ENCODE measurements at places on chromosomes 13 and 19.

- DNase-seq: no peak
These were observed 25.6 kb downstream of the F2RL3 start for GRCh38 chr19:16914421-16914820.

GRCh38 chr13:56720841-56721240 is 419.9 kb upstream of the PRR20A start:
- no peak for DNase-seq

DNA sequence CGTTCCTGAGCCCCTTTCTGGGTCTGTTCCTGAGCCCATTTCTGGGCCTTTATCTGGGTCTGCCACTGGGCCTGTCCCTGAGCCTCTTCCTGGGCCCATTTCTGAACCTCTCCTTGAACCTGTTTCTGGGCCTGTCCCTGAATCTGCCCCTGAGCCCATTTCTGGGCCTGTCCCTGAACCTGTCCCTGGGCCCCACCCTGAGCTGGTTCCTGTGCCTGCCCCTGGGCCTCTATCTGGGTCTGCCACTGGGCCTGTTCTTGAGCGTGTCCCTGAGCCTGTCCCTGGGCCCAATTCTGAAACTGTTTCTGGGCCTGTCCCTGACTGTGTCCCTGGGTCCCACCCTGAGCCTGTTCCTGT is 40.4 kb upstream of the GRTP1 start:
- DNase-seq: no peak

GRCh38 chr19:13267131-13267530 is 116.9 kb downstream of the IER2 start:
- DNase-seq: no peak

DNA sequence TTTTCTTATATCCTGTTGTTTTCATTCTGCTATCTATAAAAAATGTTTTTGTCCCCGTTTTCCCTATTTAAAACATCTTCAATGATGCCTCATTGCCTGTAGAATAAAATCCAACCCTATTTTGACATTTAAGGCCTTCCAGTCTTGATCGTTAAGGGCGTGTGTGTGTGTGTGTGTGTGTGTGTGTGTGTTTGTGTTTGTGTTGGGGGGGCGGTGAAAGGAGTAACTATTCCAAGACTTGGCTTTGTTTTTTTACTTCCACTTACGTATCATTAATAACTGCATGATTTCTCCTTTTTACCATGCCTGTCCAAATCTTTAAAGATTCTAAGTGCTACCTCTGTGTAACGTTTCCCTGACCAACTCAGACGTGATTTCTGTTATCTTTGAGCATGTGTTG is 784 bp downstream of the PIBF1 start:
- DNase-seq: no peak

Data from HTR-8/SVneo (cell line).